ENCODE measurements at places on chromosomes 5 and 9.

DNA sequence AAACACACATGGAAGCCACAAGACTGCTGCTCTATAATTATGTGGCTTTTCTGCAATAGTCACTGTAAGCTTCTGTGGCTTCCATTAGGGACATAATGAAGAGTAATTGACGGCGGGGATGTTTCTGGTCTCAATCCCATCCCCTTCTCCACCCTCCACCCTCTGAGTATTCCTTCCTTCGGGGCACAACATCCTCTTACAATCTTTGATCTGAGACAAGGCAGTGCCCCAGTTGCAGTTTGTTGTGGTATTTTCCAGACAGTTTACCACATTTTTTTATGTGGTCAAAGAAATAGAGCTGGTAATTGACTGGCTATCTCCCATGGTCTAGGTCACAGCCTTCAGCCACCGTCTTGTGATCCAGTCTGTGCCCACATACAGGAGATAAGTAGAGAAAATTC lies 277.7 kb downstream of the NR2F1-AS1 start:
- no peak for DNase-seq

GRCh38 chr5:150627731-150628545 lies 12.5 kb upstream of the SYNPO start:
- no peak for DNase-seq

DNA sequence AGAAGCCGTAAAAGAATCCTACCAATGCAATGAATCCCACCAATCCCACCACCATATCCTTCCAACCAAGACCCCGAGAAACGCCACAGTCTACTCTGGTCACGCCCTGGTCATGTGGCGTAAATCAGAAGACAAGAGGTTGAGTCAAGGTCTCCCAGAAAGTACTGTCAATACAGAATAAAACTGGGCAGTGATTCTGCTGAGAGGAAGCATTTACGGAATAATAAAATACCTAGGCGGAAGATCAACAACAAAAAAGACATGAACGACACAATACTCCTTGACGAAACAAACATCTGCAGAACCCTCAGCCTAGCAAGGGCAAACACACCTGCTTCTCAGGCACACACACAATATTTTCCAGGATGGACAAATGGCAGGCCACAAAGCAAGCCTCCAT lies 62.8 kb downstream of the GOLM1 start:
- no peak for DNase-seq

- DNase-seq = no peak
Observed at GRCh38 chr5:32051796-32052195, 122.3 kb downstream of the GOLPH3 start.

DNA sequence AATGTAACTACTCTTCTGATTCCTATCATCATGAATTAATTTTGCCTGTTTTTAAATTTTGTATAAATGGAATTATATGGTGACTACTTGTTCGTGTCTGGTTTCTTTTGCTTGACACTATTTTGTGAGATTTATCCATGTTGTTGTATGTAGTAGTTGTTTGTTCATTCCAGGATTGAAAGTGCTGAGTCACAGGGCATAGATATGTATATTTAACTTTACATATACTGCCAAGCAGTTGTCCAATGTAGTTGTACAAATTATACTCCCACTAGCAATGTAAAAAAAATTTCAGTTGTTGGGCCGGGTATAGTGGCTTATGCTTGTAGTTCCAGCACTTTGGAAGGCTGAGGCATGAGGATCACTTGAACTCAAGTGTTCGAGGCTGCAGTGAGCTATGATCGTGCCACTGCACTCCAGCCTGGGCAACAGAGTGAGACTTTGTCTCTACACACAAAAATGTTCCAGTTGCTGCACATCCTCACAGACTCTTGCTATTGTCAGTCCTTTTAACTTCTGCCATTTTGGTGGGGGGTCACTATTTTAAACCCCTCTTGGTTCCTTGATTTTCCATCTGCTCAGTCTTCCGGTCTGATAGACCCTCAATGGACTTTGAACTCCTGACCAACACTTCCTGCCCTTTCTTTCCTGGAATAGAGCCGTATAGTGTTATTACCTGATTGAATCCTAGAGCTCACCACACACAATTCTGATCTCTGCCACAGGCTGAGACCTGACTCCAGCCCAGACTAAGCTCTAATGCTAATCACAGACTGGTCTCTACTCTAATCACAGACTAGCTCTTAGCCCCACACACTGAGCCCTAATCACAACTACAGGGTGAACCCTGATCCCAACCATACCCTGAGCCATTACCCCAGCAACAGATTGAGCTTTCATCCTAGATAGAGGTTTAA lies 69.3 kb upstream of the MELK start:
- no peak for DNase-seq

GRCh38 chr9:4117835-4118610 lies 181.8 kb downstream of the GLIS3 start:
- DNase-seq = no peak

GRCh38 chr5:135571066-135571609 lies 7.7 kb downstream of the CXCL14 start:
- DNase-seq = no peak

- no peak for DNase-seq
Observed at GRCh38 chr9:104617418-104617817, 586 bp downstream of the OR13C9 start.

- DNase-seq = no peak
Observed at GRCh38 chr9:20409321-20410092, 212.8 kb downstream of the MLLT3 start.
